Neural progenitor cell (in vitro differentiated cells): ENCODE measurements at places on chromosomes 4 and X.

DNA sequence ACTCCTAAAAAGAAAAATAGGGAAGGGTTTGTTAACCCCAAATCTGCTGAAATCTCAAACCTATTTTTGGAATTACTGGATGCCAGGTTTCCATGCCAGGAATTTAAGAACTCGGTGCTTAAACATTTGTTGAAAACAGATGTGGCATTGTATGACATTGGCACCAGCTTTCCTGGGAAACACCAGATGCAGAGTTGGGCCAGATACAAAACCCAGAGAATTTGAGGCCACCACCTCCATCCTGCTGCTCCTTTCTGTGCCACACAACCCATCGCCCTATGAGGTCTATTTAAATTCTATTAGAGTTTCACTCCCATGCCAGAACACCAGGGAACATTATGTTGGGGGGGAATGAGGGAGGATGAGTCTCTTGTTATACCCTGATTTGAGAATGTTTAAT is 71.7 kb downstream of the ARAP2 start:
- DNase-seq: no peak

GRCh38 chr4:153217440-153217839 is 13.2 kb downstream of the TRIM2 start:
- no peak for DNase-seq

GRCh38 chr4:186666750-186667149 is 56.9 kb downstream of the FAT1 start:
- DNase-seq: no peak

DNA sequence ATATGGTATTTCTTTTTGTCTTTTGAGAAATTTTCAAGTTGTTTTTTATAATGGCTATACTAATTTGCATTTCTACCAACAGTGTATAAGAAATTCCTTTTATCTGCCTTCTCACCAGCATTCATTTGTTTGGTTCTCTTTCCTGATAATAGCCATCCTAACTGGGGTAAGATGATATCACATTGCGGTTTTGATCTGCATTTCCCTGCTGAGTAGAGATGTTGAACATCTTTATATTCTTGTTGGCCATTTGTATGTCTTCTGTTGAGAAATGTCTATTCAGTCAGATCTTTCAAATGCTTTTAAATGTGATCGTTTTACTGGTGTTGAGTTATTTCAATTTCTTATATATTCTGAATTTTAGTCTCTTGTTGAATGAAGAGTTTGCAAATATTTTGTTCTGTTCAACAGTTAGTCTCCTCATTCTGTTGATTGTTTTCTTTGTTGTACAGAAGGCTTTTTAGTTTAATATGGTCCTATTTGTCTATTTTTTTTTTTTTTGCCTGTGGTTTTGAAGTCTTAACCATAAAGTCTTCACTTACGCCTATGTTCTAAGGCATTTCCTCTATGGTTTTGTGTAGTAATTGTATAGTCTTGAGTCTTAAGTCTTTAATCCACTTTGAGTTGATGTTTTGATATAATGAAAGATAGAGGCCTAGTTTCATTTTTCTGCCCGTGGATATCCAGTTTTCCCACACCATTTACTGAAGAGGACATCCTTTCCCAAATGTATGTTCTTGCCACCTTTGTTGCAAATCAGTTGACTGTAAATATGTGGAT is 1566.9 kb downstream of the STIM2 start:
- DNase-seq: no peak

DNA sequence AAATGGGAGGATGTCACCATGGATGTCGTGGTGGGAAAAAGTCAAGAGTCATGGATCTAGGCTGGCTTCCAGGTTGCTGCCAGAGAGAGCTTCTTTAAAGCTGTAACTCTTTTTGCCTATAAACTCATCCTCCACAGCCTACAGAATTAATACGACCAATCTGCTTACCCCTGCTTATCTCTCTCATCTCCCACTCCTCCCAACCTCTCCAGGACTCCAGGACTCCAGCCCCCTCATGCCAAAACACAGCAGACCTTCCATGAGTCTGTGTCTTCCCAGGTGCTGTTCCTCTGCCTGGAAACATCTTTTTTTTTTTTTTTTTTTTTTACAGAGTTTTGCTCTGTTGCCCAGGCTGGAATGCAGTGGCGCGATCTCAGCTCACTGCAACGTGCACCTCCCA is 15.3 kb upstream of the SLC10A4 start:
- DNase-seq: no peak
